ENCODE measurements at places on chromosomes 11 and 22.

- no peak for DNase-seq
Observed at GRCh38 chr22:19167106-19167869, 11.2 kb downstream of the SLC25A1 start.

DNA sequence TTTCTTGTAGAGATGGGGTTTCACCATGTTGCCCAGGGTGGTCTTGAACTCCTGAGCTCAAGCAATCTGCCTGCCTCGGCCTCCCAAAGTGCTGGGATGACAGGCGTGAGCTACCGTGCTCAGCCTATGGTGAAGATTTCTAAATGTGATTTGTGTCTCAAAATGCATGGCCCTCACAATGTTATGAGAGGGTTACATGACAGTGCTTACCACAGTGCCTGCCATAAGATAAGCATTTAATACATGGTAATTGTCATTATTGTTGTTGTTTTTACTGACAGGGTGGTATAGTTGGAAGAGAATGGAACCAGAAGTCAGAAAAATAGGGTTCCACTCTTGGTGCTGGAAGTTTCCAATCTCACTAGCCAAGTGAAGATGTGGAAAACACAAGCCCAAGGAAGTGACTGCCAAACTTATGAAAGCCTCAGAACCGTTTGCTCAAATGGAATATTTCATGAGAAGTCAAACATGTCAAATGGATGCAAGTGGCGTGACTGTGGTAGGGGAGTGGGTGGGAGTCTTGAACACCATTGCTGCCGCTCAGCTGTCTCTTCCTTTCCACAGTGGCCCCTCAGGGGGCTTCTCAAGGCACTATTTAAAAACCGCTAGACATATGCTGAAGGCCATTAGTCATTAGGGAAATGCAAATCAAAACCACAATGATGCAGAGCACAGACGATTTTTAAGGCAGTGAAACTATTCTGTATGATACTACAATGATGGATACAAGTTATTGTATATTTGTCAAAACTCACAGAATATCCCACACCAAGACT lies 29.1 kb upstream of the LMO2 start:
- DNase-seq, result peak; percentile 16

DNA sequence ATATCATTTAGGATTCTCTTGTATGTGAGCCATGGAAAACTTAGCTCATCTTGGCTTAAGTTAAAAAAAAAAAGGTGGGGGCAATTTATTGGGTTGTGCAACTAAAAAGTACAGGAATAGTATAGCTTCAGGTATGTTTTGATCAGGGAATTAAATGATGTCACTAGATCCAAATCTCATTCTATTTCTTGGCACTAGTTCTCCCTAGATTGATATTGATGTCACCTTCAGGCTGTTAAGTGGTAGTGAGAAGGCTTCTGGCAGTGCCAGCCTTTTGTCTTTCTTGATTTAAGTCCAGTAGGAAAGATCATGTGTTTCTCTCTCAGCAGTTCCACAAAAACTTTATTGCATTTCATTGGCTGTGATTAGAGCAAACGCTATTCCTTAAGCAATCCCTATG lies 65.0 kb upstream of the ZBED5 start:
- no peak for DNase-seq

GRCh38 chr11:95148406-95148805 lies 58.8 kb downstream of the ENDOD1 start:
- no peak for DNase-seq

DNA sequence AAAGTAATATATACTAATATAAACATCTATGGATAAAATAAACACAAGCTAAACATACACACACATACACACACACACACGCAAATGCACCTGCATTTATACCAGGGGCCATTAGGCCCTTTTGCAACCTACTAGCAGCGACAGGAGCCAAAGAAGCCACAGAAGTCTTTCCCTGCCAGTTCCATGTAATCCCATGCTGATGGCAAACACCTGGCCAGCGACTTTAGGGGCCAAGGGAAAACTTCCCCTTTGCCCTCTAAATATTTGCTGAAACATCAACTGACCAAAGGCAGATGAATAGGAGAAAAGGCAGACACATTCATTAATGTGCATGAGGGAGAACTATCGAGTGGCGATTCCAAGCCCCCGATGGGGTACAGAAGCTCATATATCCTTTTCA lies 14.8 kb upstream of the P2RY2 start:
- no peak for DNase-seq

DNA sequence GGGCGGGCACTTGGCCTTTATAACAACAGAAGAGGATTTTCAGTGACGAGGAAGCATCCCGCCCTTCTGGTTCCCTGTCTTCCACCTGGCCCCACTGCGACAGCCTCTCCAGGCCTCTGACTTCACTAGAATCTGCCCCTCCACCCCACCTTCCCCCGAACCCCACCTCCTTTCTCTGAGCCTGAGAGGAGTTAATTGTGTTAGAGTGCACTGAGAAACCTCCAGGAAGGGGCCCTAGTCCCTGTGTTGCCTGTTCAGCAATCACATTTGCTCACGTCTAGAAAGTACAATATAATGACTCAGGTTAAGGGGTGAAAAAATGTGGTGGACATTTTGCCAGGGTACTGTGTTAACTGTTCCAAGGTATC lies 38.8 kb downstream of the PTPRJ start:
- no peak for DNase-seq

- DNase-seq, result no peak
Observed at GRCh38 chr11:65334696-65335295, 1.1 kb downstream of the DPF2 start.

- DNase-seq, result no peak
Observed at GRCh38 chr11:62725646-62726045, 1.6 kb downstream of the HNRNPUL2 start.

DNA sequence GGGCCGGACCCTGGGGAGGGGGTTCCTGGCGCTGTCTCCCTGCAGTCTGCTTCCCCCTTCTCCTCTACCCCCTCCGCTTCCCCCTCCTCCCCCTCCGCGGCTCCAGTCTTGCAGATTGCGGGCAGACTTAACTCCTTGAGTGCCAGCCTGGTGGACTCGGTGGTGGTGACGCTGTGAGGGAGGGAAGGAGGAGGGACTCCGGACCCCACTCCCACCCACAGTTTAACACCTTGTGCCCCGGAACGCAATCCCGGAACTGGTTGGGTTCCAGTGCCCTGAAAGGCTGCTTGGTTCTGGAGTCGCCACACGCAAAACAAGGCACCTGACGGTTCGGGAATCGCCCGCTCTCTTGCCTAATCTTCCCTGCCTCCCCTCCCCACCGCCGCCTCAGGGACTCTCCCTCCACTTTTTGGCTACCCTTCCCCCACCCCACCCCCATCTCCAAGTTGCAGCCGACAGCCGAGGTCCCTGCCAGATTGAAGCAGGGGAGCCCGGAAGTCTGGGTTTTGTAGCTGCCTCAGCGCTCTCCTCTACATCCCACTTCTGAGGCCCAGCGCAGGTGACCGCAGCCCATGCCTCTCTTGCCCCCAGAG lies 3.9 kb upstream of the BCL9L start:
- DNase-seq, result peak; percentile 83

- DNase-seq, result no peak
Observed at GRCh38 chr11:111330234-111330893, 32.0 kb downstream of the POU2AF3 start.

DNA sequence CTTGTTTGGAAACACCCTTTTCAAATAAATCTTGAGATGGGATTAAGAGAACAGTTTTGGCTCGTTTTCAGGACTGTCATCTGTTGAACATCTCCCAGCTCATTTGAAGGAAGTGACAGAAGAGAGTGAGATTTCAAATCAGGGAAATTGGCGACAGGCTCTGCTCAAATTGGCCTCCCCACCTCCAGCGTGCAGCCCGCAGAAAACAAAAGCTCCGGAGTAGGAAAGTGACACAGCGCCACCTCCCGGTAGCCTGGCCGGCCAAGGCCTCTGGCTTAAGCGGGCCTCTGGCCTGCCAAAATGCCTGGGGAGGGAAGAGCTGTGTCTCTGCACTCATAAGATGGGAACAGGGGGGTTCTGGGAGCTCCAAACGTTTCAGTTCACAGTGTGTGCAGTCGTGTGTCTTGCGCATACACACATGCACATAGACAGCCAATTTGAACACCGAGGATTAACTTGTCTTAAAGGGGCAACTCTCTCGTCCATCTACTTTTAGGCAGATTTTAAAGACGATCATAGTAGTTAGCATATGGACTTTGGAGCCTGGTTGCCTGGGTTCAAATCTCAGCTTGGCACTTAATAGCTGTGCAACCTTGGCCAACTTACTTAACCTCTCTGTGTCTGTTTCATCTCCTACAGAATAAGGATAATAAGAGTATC lies 132.7 kb upstream of the RCN1 start:
- peak; percentile 6 for DNase-seq

- DNase-seq, result no peak
Observed at GRCh38 chr22:29089507-29089906, 16.7 kb downstream of the KREMEN1 start.

DNA sequence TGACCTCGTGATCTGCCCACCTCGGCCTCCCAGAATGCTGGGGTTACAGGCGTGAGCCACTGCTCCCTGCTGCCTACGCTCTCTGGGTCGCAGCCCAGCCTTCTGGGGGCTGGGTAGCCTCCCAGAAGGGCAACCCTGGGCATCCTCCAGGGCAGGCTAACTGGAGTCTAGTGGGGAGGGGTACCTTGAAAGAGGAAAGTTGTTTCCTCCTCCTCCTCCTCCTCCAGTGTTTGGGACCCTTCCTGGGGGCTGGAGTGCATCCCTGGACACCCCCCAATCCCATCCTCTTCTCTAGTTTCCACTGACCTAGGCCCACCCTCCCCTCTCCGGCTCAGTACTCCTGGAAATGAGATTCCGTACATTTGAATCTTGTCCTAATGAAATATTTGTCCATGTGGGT lies 1.3 kb downstream of the PNPLA3 start:
- no peak for DNase-seq

GRCh38 chr11:134360050-134360835 lies 28.5 kb downstream of the GLB1L2 start:
- peak; percentile 74 for DNase-seq

DNA sequence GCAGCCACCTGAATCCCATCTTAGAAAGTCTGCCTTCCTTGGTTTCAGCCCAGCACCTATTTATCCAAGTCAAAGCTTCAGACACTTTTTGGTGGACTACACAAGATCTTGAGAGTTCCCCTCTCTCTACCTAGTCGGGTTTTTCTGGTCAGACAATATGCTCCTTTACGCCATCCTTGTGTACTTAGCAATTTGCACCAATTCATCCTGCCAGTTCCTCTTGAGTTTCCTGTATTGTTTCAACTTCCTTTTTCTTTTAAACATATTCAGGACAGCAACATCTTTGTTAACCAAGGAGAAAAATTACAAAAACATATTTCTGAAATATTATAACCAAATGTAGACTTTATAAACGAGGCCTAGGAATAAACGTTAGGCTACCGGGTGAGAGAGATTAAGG lies 368.2 kb upstream of the CADM1 start:
- DNase-seq, result no peak

GRCh38 chr11:93099806-93100205 lies 98.0 kb downstream of the SLC36A4 start:
- no peak for DNase-seq

- DNase-seq, result no peak
Observed at GRCh38 chr11:34869425-34869824, 46.8 kb downstream of the APIP start.
